Activated CD8-positive, alpha-beta memory T cell treated with anti-CD3 and anti-CD28 coated beads, Interleukin-2, amount 10 ng/mL, durations not matched to agents 7 days and 5 days (primary cell): ENCODE measurements at places on chromosomes 13 and 19.
A peak's percentile ranks its signal among the peaks of the same experiment; 100 is the strongest.

DNA sequence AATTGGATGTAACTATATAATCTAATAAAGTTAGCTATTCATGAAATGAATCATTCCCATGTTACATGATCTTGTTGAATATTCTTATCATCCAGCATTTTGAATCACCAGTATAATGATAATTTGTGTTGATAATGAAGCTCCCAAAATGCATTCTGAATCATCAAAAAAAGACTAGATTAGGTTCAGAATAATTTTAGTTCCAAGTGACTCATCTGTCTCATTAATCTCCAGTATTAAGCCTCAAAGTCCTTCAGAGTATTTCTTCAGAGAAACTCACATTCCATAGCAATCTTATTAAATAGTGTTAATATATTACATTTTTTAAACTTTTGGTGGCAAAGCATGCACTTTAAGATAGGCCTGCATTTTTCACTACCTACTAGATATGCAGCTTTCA, 207.5 kb downstream of the SLITRK5 start:
- no peak overlapping the region for H3K4me3 ChIP-seq
- no peaks in the 10 kb centered on the region for H3K4me1 ChIP-seq
- H3K27me3 ChIP-seq = no peaks in the 10 kb centered on the region
- H3K36me3 ChIP-seq = no peaks in the 10 kb centered on the region
- no peak overlapping the region for H3K27ac ChIP-seq
- DNase-seq = no peak

DNA sequence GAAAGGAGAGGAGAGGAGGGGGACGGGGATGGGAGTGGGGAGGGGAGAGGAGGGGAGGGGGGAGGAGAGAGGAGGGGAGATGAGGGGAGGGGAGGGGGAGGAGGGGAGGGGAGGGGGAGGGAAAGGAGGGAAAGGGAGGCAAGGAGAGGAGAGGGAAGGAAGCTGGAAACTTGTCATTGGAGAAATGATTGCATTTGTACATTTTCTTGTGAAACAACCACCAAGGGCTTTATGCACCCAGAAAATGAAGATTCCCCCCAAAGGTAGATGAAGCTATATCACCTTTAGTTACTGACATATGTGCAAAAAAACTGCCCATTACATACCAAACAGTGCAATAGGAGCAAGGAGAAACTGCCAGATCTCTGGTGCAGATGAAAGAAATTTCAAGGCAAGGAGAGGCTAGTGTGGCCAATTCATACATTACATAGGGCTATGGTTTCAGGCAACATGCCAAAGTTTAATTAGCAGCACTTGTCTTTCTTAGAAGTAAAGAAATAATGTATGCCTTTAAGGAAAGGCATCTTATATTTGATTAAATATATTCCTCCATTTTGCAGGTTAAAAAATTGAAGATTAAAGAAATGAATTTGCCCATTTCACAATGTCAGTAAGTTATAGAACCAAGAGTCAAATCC, 49.5 kb upstream of the STK24 start:
- no peak overlapping the region for H3K27ac ChIP-seq
- no peak for DNase-seq
- H3K27me3 ChIP-seq = peaks cover 5% of the 10 kb centered on the region
- H3K4me1 ChIP-seq = no peaks in the 10 kb centered on the region
- H3K4me3 ChIP-seq = no peak overlapping the region
- H3K36me3 ChIP-seq = no peaks in the 10 kb centered on the region

- peaks cover 12% of the 10 kb centered on the region for H3K36me3 ChIP-seq
- no peak for DNase-seq
- H3K27me3 ChIP-seq = no peaks in the 10 kb centered on the region
- peaks cover 44% of the 10 kb centered on the region for H3K4me1 ChIP-seq
Observed at GRCh38 chr13:39035204-39035603, 2.7 kb downstream of the PROSER1 start.

DNA sequence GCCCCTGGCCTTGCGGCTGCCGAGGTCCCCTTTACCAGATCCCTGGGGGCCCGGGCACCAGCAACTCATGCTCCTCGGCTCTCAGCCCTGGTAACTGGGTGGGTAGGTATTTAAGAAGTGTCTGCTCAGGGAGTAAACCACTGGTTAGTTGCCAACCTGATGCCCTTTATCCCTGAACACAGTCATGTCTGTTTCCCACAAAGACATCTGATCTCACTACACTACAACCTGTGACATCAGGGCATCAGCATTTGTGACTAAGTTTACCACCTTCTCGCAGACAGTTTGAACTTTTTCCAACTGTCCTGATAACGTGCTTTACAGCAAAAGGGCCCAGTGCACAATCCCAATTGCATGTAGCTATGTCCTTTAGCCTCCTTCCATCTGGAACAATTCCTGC, 22.0 kb downstream of the GGACT start:
- no peak for DNase-seq
- no peak overlapping the region for H3K4me3 ChIP-seq
- H3K36me3 ChIP-seq = peaks cover 8% of the 10 kb centered on the region

- peaks cover 33% of the 10 kb centered on the region for H3K4me1 ChIP-seq
- peaks cover 8% of the 10 kb centered on the region for H3K36me3 ChIP-seq
- no peaks in the 10 kb centered on the region for H3K27me3 ChIP-seq
- H3K27ac ChIP-seq = peak overlapping the region; percentile 15
Observed at GRCh38 chr19:1104311-1105007, 665 bp downstream of the GPX4 start.

GRCh38 chr19:58385313-58385890, 1.7 kb upstream of the RPS5 start:
- H3K4me1 ChIP-seq = peaks cover 38% of the 10 kb centered on the region
- no peaks in the 10 kb centered on the region for H3K27me3 ChIP-seq
- DNase-seq = no peak
- H3K27ac ChIP-seq = peak overlapping the region; percentile 96

DNA sequence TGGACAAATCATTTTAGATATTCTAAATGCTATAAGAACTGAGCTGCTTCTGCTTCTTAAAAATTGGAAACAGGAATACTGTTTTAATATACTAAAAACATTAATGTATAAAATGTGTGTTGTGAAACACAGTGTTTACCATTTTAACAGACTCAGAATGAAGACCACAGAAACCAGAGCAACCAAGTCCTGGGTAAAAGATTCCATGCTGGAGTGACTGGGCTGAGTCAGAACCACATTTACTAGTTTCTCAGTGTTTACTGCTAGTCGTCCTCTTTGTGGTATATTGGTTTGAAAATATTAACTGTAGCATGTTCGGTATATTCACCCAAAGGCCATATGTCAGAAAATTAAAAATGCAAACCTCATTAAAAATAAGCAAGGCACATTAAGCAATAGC, 31.9 kb downstream of the ANKRD10 start:
- H3K36me3 ChIP-seq = peaks cover 3% of the 10 kb centered on the region
- H3K27me3 ChIP-seq = no peaks in the 10 kb centered on the region
- H3K4me1 ChIP-seq = peaks cover 19% of the 10 kb centered on the region
- H3K4me3 ChIP-seq = no peak overlapping the region

GRCh38 chr19:49133621-49134454, 14.5 kb downstream of the PPFIA3 start:
- peaks cover 9% of the 10 kb centered on the region for H3K4me1 ChIP-seq
- peaks cover 6% of the 10 kb centered on the region for H3K27me3 ChIP-seq
- DNase-seq = peak; percentile 66
- peak overlapping the region; percentile 53 for H3K4me3 ChIP-seq

DNA sequence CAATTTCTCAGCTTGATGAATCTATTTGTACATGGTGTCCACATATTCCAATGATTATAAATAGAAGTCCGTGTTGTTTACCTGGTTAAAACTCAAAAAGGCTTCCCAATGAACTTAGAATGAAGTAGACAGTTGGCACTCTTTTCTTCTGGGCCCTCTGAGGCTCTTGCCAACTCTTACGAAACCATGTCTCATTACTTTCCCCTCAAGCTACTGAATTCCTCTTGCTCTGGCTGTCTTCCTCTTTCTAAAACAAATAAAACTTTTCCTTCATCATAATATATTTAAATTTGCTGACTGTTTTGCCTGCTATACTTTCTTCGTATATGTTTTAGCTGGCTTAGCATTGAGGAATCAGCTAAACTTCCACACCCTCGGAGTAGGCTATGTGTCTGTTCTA, 139.7 kb downstream of the SLITRK6 start:
- no peak overlapping the region for H3K27ac ChIP-seq
- H3K36me3 ChIP-seq = no peaks in the 10 kb centered on the region
- H3K4me3 ChIP-seq = no peak overlapping the region
- no peak for DNase-seq
- no peaks in the 10 kb centered on the region for H3K27me3 ChIP-seq

DNA sequence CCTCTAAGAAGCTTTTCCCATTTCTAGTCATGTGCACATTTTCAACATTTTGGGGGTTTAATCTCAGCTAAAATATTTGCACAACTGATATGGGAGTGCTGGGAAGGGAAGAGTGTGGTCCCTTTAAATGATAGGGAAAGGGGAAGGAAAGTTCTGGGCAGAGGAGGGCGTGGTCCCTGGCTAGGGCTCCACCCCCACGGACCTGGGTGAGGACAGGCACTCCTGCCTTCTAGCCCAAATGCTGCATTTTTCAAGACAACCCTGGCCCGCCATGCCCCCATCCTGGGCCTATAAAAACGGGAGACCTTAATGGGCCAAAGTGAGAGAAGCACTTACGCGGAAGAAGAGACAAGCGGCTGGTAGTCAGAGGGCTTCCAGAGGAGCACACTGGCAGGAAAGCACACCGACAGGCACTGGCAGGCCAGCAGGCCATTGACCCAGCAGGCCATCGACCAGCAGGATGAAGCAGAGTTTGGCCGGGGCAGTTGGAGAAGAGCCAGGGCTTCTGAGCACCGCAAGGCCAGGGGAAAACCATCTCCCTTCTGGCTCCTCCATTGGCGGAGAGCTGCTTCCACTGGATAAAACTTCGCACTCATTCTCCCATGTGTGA, 266.7 kb downstream of the SPRY2 start:
- no peaks in the 10 kb centered on the region for H3K27me3 ChIP-seq
- H3K27ac ChIP-seq = no peak overlapping the region
- no peak for DNase-seq
- H3K4me3 ChIP-seq = no peak overlapping the region
- H3K4me1 ChIP-seq = no peaks in the 10 kb centered on the region
- H3K36me3 ChIP-seq = no peaks in the 10 kb centered on the region

- peaks cover 13% of the 10 kb centered on the region for H3K4me1 ChIP-seq
- H3K36me3 ChIP-seq = peaks cover 15% of the 10 kb centered on the region
- H3K27me3 ChIP-seq = no peaks in the 10 kb centered on the region
- no peak for DNase-seq
- H3K4me3 ChIP-seq = no peak overlapping the region
- H3K27ac ChIP-seq = peak overlapping the region; percentile 53
Observed at GRCh38 chr13:20801707-20802106, 27.9 kb upstream of the EEF1AKMT1 start.

- H3K36me3 ChIP-seq = peaks cover 23% of the 10 kb centered on the region
- no peak overlapping the region for H3K4me3 ChIP-seq
- peaks cover 79% of the 10 kb centered on the region for H3K4me1 ChIP-seq
Observed at GRCh38 chr13:98538876-98539275, 38.0 kb downstream of the STK24 start.

- H3K4me3 ChIP-seq = no peak overlapping the region
- H3K36me3 ChIP-seq = peaks cover 7% of the 10 kb centered on the region
- H3K4me1 ChIP-seq = peaks cover 3% of the 10 kb centered on the region
- no peak overlapping the region for H3K27ac ChIP-seq
Observed at GRCh38 chr19:49858088-49858985, 7.4 kb downstream of the PTOV1 start.

DNA sequence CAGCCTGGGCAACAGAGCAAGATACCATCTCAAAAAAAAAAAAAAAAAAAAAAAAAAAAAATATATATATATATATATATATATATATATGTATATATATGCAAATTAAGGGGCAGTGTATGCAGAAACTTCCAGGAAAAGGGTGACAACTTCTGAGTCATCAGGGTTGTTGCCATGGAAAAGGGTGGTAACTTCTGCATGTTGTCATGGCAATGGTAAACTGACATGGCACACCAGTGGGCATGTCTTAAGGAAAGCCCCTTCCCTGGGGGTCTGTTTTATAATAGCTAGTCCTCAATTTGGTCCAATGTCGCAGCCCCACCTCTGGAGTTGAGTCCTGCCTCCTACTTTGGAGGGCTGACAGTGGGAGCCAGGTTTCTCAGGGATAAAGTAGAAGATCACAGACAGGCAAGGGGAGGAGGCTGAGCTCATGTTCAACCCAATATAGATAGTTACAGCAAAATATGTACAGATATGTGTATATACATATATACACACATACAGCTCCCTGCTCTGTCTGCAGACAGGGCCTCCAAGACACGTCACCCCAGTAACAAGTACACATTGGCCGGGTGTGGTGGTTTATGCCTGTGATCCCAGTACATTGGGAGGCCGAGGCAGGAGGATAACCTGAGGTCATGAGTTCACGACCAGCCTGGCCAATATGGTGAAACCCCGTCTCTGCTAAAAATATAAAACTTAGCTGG, 7.2 kb upstream of the FCHO1 start:
- H3K27ac ChIP-seq = no peak overlapping the region
- DNase-seq = no peak
- peaks cover 18% of the 10 kb centered on the region for H3K4me1 ChIP-seq
- H3K36me3 ChIP-seq = peaks cover 4% of the 10 kb centered on the region

DNA sequence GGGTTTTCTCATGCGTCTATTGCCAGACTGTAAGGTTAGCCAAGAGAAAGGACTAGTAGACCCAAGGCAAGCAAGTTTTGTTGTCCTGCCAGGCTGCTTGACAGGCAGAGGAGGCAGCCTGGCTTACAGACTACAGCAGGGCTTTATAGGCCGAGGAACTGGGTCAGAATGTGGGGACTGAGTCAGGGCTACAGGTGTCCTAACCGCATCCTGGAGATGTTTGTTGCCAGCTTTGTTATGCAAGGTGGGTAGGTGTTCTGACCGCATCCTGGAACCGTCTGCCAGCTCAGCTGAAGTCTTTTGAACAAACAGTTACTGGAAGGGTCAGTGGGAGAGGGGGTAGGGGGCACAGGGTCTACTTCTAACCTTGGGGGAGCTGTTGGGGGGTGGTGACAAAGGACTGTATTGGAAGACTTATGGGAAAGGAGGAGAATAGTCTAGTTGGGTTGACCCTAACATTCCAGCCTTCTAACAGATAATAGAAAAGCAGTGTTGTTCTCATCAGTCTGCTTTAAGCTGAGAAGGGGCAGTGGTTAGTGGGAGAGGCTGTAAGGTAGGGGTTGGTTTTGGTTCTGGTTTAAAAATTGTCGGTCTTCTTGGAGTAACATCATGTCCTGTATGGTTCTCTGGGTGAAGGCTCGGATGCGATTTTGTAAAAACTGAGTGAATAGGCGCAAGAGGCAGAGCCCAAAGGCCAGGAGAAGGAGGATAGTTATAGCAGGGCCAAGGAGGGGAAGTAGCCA, 913.8 kb upstream of the SLITRK5 start:
- peak overlapping the region; percentile 9 for H3K27ac ChIP-seq
- H3K36me3 ChIP-seq = no peaks in the 10 kb centered on the region
- no peaks in the 10 kb centered on the region for H3K27me3 ChIP-seq
- H3K4me1 ChIP-seq = no peaks in the 10 kb centered on the region
- DNase-seq = no peak
- H3K4me3 ChIP-seq = no peak overlapping the region

GRCh38 chr13:40181203-40181845, 485.1 kb downstream of the FOXO1 start:
- peaks cover 3% of the 10 kb centered on the region for H3K4me1 ChIP-seq
- no peak overlapping the region for H3K27ac ChIP-seq
- H3K4me3 ChIP-seq = no peak overlapping the region
- H3K27me3 ChIP-seq = no peaks in the 10 kb centered on the region
- no peak for DNase-seq
